ENCODE measurements at places on chromosomes 2 and 18. TPM values are rescaled to one million over a fixed set of nuclear protein-coding genes. Genes with fewer than 3 reads are reported as not detected.

GRCh38 chr2:45014016-45014702 is 4.9 kb upstream of the SIX2 start:
- peak; percentile 32 for DNase-seq

DHX57 gene
- 1.5 TPM for total RNA-seq

DNA sequence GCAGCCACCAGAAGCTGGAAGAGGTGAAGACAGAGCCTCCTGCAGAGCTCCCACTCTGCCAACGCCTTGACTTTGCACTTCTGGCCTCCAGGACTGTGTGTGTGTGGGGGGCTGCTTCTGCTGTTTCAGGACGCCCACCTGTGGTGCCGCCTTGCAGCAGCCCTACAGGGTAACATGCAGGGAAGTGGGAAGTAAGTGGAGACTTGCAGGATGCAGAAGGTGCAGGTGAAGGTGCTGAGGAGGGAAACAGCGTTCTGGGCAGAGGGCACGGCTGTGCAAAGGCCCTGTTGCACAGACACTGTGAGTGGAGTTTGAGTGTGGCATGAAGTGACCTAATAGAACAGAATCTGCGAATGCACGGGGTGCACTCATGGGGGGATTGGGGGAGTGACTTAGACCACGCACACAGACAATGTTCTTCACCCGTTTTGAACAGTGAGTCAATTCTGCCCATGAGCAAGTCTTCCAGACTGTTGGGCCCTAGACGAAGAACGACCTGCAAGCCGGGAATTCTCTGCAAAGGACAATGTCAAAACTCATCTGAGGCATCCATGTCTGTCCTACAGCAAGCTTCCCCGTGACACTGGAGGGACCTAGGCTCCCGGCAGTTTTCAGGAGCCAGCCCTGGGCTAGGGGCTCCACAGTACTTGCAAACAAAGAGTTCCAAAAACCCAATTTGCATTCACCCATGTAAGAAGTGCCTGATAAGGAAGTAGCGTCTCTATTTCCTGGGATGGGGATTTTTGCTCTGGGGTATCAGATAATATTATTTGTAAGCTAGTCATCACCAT is 19.0 kb downstream of the MBP start:
- no peak for DNase-seq

STAT4 gene
- not detected for total RNA-seq

GRCh38 chr2:168964251-168964807 is 63.2 kb downstream of the G6PC2 start:
- DNase-seq, result no peak

LYPD6 gene
- total RNA-seq, result 2.2 TPM

GRCh38 chr2:113104054-113104611 is 23.3 kb upstream of the IL1RN start:
- DNase-seq, result no peak

FSHR gene
- not detected for total RNA-seq

- DNase-seq, result no peak
Measured at GRCh38 chr2:120879431-120880295, 144.0 kb downstream of the GLI2 start.

DSG4 gene
- not detected for total RNA-seq

DNA sequence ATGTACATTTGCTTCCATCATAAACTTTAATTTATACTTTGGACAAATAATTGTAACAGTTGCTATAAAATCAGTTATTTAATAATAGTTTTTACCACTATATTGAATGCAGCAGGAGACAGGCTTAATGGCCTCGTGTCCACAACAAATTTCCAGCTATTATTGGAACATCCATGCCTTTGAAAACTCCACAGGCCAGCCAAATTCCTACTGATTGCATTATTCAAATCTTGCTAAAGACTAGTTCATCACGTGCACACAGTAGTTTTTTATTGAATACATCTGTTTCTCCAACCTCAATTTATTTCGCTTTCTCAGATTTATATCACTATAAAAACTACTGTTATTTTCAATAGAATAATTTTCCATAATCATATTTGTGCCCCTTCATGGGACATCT is 18.4 kb upstream of the PTPRM start:
- DNase-seq, result no peak

SERPINB13 gene
- not detected for total RNA-seq

GRCh38 chr2:123659120-123659519 is 366.0 kb upstream of the CNTNAP5 start:
- no peak for DNase-seq

Data from transverse colon (tissue), 4 donors.